Stimulated activated CD8-positive, alpha-beta memory T cell treated with anti-CD3 and anti-CD28 coated beads, Interleukin-4, amount 100 ng/mL, for 1 hour (primary cell): ENCODE measurements at places on chromosomes 16 and 17.

DNA sequence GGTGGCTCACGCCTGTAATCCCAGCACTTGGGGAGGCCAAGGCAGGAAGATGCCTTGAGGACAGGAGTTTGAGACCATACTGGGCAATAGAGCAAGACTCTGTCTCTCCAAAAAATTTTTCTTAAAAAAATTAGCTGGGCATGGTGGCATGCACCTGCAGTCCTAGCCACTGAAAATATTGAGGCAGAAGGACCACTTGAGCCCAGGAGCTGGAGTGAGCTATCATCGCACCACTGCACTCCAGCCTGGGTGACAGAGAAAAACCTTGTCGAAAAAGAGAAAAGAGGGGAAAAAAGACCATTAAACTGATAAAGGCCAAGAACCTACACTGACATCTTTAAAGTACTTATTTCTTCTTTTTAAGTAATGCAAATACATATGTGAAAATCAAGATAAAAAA, 53.4 kb upstream of the ITGA2B start:
- no peak for DNase-seq

DNA sequence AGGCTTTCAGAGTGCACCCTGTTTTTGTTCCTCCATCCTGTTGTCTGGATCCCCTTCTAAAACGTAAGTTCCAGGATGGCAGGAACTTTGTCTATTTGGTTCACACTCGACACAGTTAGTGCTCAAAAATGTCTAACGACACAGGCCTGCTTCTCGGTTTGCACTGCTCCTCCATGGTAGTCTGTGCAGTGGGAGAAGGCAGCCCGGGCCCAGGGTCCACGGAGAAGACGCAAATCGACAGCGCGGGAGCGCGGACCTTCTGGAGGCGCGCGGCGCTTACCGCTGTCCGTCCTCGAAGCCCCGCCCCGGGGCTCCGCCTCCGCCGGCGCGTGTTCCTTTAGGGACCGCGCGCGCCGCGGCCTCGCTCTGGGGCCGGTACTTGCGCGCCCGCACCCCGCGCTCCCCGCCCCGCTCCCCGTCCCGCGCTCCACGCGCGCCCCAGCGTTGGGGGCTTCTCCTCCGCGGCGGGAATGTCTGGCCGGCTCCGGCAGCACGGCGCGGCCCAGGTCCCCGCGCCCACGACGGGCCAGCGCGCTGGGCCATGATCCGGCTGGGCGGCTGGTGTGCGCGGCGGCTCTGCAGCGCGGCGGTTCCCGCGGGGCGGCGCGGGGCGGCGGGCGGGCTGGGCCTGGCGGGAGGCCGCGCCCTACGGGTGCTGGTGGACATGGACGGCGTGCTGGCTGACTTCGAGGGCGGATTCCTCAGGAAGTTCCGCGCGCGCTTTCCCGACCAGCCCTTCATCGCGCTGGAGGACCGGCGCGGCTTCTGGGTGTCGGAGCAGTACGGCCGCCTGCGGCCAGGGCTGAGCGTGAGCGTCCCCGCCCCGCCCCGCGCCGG, at the start of gene NT5M:
Gene NT5M (plus strand): TSS at position 364 of the 837 bp plus-strand sequence. CDS start 178 bp downstream, at position 542.
- peak; percentile 38 for DNase-seq

DNA sequence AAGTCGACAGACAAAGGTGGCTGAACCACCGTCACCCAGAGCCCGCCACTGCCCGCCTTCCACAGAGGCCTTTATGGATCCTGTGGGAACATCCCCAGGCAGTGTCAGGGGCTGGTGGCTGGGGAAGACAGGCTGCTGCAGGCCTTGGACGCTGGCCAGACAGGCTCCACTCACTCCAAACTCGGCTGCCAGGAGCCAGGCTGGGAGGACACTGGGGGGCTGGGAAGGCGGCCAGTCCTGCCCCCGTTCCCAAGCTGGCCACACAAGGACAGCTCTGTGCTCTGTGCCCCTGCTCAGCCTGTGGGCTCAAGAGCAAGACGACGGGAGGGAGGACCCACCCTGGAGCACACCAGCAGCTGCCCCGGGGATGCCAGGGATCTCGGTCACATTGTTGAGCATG, 7.6 kb upstream of the LCAT start:
- DNase-seq, result no peak

DNA sequence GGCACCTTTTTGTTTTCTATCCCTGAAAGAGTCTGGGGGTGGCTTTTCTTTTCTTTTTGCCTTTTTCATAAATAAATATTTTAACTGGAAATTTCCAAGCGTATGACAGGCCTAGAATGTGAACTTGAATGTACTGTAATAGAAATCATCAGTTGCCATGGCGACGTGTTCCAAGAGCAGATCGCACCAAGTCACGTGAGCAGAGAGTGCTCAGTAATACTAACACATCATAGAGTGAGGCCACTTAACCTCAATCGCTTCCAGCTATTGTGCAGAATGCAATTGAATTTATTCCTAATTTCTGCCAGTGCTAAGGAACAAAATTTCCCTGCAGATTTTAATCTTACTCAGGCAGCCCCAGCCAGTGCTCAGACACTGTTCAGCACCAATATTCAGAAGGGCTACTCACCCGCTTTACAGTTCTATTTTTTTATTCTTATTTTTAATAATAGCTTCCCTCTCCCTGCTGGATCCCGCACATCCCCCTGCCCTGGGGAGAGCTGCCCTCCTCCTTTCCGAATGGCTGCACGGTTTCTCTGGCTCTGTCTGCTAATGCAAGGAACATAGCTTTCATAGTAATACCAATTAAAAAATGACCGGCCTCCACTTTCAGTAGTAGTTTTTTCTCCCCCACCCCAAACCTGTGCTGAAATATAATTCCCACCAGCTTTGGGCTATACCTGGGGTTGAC, 26.2 kb upstream of the PMFBP1 start:
- DNase-seq, result no peak

- DNase-seq, result no peak
These were observed 499.1 kb downstream of the KCNJ2 start for GRCh38 chr17:70668276-70668937.

DNA sequence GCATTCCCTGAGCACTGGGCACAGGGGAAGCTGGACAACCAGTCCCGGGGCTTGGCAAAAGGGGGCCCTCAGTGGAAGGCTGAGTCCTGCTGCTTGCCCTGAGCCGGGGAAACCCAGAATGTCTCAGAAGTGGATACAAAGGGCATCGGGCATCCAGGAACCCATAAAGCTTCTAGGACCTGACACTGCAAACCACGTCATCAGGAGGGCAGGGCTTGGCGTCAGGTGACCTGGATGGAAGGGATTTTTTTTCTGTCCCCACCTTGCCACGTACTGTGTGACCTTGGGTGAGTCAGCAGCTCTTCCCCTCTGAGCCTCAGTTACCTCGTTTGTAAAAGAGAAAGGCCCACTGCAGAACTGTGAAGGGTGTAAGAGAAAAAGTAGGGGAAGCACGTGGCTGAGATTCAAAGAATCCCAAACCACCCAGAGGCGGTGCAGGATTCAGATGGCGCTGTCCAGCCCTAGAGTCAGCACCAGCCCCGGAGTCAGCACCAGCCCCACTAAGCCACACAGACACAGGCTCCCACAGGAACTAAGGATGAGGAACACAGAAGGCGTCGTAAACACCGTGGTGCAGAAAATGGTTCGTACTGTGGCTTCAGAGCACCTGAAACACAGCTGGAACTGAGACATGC, 53.7 kb downstream of the C16orf95 start:
- DNase-seq, result no peak

DNA sequence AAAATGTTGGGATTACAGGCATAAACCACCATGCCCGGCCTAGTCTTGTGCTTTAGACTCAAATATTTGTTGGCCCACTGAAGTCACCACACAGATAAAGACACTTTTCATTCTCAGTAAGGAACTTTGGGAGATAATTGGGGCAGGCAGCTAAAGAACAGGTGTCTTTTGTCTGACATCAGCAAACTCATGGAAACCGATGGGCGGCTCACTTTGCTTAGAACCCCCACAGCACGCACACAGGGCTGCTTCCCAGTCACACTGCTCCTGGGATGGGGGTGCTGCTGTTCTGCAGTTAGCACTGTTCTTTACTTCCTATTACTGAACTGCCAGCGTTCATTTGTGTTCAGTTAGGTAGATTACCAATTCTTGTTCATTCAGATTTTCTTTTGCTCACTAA, 18.0 kb upstream of the BRCA1 start:
- no peak for DNase-seq

GRCh38 chr16:85126705-85127378, 14.6 kb upstream of the CIBAR2 start:
- DNase-seq, result no peak

DNA sequence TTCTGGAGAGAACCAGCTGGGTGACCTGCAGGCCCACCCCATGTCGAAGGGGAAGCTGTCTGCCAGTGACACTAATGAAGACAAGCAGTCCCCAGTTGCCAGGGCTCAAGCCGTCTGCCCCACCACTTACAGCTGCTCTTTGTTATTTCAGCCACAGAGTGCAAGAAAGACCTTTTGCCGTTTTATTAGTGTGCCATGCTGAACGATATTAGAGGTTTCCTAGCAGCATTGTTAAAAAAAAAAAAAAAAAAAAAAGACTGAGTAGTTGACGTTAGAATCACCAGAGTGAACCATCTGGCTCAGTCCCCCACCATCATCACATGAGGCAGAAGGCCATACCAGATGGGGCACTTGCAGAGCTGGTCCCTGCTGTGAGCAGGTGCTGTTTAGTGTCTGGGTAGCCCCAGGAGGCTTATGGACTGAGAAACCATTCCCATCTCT, 26.5 kb upstream of the SLC39A11 start:
- no peak for DNase-seq

DNA sequence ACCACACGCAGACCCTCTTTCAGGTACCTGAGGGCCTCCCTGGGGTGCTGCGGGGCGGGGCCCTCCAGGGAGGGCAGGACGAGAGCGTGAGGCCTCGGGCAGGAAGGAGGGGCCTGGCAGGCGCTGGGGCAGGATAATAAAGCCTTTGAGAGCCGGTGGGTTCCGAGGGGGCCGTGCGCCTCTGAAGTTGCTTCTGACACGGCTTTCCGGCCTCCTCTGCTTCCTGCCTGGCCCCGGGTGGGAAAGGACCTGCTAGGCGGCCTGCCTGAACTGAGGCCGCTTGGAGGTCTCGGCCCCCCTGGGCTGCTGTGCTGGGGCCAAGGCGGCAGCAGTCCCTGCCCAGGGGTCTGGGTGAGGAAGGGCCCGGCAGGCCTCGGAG, 10.4 kb downstream of the CENPX start:
- no peak for DNase-seq

DNA sequence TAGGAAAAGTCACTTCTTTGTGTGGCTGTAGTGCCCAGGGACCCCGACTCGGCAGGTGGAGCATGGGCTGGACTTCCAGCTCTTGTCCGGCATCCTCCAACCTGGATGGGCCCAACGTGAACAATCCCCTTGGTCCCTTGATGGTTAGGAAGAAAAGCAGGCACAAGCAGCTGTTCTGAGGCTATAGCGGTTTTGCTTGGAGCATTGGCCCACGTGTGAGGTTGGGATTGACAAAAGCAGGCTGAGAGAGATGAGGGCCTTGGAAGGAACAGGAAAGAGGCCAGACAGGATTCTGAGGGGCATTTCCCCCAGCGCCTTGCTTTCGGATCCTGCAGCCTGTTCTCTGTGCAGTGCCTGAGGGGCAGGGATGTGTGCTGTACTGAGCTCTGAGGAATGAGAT, 28.1 kb downstream of the SCNN1B start:
- no peak for DNase-seq

GRCh38 chr16:50238868-50239301, 27.5 kb upstream of the ADCY7 start:
- no peak for DNase-seq

DNA sequence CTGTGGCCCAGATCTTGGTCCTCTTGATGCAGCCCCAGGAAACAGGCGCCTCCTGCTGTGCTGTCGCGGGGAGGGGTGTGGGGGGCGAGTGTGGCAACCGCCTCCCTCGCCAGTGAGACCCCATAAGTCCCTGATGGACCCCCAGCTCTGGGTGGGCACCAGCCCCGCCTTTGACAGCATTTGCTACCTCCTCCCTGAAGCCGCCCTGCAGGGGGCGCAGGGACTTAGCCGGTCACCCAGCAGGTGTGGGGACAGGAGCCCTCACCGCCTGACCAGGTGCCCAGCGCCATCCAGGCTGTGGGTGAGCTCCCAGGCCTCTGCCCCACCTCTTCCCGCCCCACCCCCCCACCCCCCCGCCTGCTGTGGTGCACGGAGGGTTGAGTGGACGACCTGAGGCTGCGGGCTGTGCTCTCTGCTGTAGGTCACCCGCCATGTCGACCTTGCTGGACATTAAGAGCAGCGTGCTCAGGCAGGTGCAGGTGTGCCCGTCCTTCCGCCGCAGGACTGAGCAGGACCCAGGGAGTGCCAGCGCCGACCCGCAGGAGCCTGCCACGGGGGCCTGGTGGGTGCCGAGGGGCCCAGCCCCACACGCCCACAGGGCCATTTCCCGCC, 4.8 kb downstream of the BAIAP3 start:
- no peak for DNase-seq

DNA sequence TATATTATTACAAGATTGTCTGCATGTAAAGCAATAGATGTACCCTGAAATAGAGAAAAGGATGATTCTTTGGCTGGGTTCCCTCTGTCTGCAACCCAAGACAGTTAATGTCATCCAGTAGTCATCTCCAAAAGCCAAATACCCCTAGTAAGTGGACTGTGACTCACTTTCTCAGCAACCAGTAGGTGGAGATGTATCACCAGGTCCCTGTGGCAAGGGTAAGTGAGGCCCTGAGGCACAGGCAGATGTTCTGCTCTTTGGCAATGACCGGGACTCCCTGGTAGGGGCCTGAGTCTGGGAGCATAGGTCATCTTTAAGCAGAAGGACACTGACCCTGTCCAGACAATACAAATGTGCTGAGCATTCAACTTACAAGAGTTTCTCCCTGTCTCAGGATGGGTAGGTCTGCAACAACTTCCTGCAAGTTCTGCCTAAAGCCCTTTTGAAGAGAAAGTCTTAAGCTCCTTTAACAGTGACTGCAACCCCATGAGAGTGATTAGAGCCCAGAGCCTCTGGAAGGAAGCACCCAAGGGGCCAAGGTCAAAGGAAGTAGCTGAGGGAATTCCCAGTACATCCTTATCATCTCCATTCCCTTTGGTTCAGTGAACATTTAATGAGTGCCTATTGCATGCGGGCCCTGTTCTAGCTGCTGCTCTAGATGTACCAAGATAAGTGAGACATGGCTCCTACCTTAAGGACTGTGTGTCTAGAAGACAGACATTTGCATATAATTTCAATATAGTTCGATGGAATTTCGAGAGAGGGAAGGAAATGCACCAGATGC, 31.9 kb downstream of the PMP22 start:
- no peak for DNase-seq

DNA sequence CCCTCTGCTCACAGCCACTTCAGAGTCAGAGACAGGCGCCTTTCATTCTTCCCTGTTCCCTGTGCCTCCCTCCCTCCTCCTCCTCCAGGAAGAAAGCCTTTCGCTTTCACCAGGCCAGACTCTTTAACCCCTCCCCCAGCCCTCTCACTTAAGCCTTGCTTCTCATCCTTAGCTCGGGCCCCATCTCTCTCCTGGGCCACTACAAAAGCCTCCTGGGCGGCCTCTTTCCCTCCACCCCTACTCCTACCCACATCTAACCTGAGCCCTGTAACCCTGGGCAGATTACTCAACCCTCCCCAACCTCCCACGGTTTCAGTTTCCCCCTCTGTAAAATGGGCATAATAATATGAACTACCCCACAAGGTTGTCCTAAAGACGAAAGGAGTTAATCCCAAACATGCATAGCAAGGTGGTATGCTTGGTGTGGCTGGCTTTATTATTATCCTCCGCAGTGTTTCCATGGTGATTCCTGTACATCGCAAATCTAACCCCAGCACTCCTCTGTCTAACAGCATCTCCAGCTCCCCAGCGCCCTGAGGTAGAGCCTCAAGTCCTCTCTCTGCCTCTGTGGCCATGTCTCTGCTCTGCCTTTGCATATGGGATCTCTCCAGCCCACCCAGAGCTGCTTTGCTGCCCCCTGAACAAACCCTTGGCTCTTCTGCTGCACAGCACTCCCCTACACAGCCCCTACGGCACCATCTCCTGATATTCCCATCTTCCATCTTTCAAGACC, 17.7 kb downstream of the PIMREG start:
- no peak for DNase-seq
